ENCODE measurements at places on chromosomes 12 and 14. TPM values are rescaled to one million over a fixed set of nuclear protein-coding genes. Genes with fewer than 3 reads are reported as not detected.

GRCh38 chr14:40025101-40025500 lies 592.9 kb upstream of the FBXO33 start:
- H3K36me3 ChIP-seq = no peaks in the 10 kb centered on the region
- H3K27me3 ChIP-seq = no peaks in the 10 kb centered on the region
- no peaks in the 10 kb centered on the region for H3K4me1 ChIP-seq
- no peak overlapping the region for H3K4me3 ChIP-seq
- no peak overlapping the region for H3K27ac ChIP-seq
- no peak for DNase-seq

GRCh38 chr14:97602438-97603117 lies 805.4 kb downstream of the VRK1 start:
- H3K4me1 ChIP-seq = peaks cover 69% of the 10 kb centered on the region
- no peaks in the 10 kb centered on the region for H3K27me3 ChIP-seq
- H3K27ac ChIP-seq = peak overlapping the region; percentile 72
- no peaks in the 10 kb centered on the region for H3K36me3 ChIP-seq

Gene GLIPR1L1
- total RNA-seq = not detected

GRCh38 chr12:104748356-104748755 lies 209.7 kb downstream of the SLC41A2 start:
- no peak for DNase-seq
- H3K27me3 ChIP-seq = no peaks in the 10 kb centered on the region
- H3K4me3 ChIP-seq = peak overlapping the region; percentile 5
- H3K4me1 ChIP-seq = peaks cover 45% of the 10 kb centered on the region
- H3K27ac ChIP-seq = no peak overlapping the region
- H3K36me3 ChIP-seq = no peaks in the 10 kb centered on the region

- H3K4me1 ChIP-seq = no peaks in the 10 kb centered on the region
- H3K27ac ChIP-seq = no peak overlapping the region
- no peak overlapping the region for H3K4me3 ChIP-seq
- no peaks in the 10 kb centered on the region for H3K36me3 ChIP-seq
- DNase-seq = no peak
- no peaks in the 10 kb centered on the region for H3K27me3 ChIP-seq
Observed at GRCh38 chr14:103022685-103023044, 34.7 kb downstream of the CDC42BPB start.

- peaks cover 42% of the 10 kb centered on the region for H3K4me1 ChIP-seq
- no peak overlapping the region for H3K4me3 ChIP-seq
- H3K27ac ChIP-seq = no peak overlapping the region
- no peaks in the 10 kb centered on the region for H3K36me3 ChIP-seq
Observed at GRCh38 chr12:108295641-108296040, 43.5 kb downstream of the CMKLR1 start.

DNA sequence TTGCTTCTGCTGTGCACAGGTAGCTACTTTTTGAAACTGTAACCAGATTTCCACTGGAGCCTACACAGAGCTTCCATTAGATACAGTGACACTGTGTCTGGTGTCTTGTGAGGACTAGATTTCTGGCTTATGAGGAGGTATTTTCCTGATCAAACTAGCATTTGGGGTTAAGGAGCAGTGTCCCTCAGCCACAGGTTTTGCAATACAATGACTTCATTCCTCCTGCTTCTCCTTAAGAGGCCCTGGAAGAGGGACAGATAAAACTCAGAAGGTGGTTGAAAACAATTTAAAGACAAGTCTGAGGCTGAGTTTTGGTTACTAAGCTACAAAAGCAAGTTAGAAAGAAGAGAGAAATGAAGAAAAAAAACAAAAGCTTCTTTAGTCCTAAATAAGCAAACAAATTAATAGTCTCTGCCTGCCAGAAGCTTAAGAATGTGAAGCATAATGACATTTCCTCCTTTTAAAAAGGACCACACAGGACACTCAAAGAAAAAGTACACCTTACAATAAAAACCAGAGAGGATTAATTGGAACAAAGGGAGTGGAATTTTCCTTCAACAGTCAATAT lies 53.0 kb downstream of the PKP2 start:
- H3K27ac ChIP-seq = no peak overlapping the region
- no peaks in the 10 kb centered on the region for H3K36me3 ChIP-seq
- H3K27me3 ChIP-seq = no peaks in the 10 kb centered on the region
- H3K4me1 ChIP-seq = no peaks in the 10 kb centered on the region
- DNase-seq = no peak
- H3K4me3 ChIP-seq = no peak overlapping the region

DNA sequence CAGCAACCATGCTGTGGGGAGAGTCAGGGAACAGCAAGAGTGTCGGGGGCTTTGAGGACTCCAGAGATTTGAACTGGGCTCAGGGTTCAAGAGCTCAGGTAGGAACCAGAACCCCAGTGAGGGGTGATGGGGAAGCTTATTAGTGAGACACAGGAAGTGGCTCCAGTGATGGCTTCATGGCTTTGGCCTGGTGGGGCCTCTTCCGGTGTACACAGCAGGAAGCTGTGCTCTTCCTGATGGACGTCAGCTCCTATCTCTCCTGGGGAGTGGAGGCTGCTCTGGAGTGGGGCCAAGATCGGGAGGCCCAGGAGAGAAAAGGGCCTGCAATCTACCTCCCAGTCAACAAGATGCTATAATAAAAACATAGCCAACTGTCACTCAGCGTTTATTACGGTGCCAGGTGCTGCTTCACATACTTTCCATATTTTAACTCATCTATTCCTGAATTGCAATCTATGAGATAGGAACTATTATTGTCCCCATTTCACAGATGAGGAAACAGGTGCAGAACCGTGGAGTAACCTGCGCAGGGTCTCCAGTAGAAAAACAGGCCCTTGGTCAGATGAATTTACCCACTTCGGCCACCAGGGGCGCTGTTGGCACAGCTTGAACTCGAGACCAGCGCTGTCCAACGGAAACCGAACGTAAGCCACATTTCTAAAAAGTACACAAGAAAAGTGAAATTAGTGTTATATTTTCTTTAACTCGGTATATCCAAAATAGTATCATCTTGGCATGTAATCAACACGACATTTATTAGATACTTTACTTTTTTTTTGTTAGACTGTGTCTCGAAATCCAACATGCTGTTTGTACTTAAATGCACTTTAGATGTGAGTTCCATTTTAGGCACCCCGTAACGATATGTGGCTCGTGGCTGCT lies 63.6 kb upstream of the DLK1 start:
- H3K4me1 ChIP-seq = no peaks in the 10 kb centered on the region
- no peaks in the 10 kb centered on the region for H3K27me3 ChIP-seq
